ENCODE measurements at places on chromosomes 1 and 21. TPM values are rescaled to one million over a fixed set of nuclear protein-coding genes. Genes with fewer than 3 reads are reported as not detected.

Gene GUCA2B
- not detected for total RNA-seq

Gene PLA2G2D
- total RNA-seq = not detected

Gene AVPR1B
- not detected for total RNA-seq

Gene HTR6
- not detected for total RNA-seq

Gene SLC45A1
- total RNA-seq = 2.9 TPM

Gene MYCL
- total RNA-seq = 0.62 TPM

Gene TMPRSS15
- total RNA-seq = not detected

GRCh38 chr1:187474336-187474735 lies 645.6 kb downstream of the PLA2G4A start:
- peaks cover 1% of the 10 kb centered on the region for H3K36me3 ChIP-seq
- no peak for DNase-seq
- H3K4me1 ChIP-seq = peaks cover 33% of the 10 kb centered on the region
- no peak overlapping the region for H3K4me3 ChIP-seq
- H3K27me3 ChIP-seq = no peaks in the 10 kb centered on the region

DNA sequence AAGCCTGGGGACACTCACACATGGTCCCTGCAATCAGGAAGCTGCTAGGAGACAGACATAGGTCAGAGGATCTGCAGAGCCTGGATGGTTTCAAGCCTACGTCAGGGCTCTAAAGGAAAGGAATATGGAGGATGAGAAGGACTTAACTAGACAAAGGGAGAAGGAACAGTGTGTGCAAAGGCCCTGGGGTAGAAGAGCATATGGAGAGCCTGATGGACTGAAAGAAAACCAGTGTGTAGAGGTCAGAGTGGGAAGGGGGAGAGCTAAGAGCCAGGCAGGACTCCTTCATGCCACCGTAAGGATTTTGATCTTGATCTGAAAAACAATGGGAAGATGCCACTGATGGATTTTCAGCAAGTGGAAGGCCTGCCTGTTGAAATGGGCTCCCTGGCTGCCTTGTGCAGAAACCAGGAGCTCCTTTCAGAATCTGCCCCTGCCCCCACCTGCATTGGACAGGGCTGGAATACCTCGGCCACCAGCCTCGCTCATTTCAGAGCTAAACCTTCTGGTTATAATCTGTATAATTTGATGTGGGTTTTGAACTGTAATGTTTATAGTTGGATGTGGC lies 8.6 kb downstream of the FHAD1 start:
- no peak overlapping the region for H3K4me3 ChIP-seq
- H3K27me3 ChIP-seq = peaks cover 31% of the 10 kb centered on the region
- H3K36me3 ChIP-seq = no peaks in the 10 kb centered on the region
- no peak for DNase-seq
- H3K27ac ChIP-seq = no peak overlapping the region

DNA sequence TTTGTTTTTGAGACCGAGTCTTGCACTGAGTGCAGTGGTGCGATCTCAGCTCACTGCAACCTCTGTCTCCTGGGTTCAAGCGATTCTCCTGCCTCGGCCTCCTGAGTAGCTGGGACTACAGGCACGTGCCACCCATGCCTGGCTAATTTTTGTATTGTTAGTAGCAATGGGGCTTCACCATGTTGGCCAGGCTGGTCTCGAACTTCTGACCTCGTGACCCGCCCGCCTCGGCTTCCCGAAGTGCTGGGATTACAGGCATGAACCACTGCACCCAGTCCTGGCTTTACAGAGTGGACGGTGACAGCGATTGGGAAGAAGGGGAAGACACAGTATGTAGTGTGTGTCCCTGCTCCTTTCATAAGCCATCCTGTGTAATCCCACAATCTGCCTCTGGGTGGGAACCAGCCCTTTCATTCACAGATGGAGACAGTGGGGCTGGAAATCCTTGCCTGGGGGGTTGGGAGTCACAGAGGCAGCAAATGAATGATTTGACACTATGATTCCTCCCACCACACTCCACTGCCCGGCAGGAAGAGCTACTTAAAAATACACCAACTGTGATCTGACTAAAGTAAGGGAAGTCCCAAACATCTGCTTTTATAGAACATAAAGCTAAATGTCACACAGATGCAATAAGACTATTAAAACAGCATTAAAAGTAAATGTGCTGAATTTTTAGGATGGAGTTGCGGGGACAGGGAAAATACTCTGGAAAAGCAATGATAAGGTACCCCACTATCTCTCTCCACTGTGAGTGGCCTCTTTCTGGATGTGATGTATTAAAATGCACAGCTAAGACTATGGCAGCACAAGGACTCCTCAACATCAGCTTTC lies 4.5 kb downstream of the PARP1 start:
- H3K4me1 ChIP-seq = peaks cover 43% of the 10 kb centered on the region
- no peaks in the 10 kb centered on the region for H3K27me3 ChIP-seq
- peaks cover 28% of the 10 kb centered on the region for H3K36me3 ChIP-seq
- no peak for DNase-seq
- no peak overlapping the region for H3K4me3 ChIP-seq

DNA sequence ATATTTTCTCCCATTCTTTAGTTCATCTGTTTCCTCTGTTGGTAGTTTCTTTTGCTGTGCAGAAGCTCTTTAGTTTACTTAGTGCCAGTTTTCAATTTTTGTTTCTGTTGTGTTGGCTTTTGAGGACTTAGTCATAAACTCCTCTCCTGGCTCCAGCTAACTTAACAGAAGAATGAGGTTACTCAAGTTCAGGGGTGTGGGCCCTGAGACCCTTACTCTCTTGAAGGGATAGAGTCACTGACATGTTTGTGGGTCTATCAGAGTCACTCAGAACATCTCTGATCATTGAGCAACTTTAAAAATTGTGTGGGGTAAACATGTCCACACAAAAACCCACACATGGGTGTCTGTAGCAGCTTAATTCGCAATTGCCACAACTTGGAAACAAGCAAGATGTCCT lies 14.2 kb downstream of the AGT start:
- peaks cover 8% of the 10 kb centered on the region for H3K36me3 ChIP-seq
- DNase-seq = no peak
- H3K27me3 ChIP-seq = no peaks in the 10 kb centered on the region
- H3K4me3 ChIP-seq = no peak overlapping the region
- no peak overlapping the region for H3K27ac ChIP-seq

DNA sequence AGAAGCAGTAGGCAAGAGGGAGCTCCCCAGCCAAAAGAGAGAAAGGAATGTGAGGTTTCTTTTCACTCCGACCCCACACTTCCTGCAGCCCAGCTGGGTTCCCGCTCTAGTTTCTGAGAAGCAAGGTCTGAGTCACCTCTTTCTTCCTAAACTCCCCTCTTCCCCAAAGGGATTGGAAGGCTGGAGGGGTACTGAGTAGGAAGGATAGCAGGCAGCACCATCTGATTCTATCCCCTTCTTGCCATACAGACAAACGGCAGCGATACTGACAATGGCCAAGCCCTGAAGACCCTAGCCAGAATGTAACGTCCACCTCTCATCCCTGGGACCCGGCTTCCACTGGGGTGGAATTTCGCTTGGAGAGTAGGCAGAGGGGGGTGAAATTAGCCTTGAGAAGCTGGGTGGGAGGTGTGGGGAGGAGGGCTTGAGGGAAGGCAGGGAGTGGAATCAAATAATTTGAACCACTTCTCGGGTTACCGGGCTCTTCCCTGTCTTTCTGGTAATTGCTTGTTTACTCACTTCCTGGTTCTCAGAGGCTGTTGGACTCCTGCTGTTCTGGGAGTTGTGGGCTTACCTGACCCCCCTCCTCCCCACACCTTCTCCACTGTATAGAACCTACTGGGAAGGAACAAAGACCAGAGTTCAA lies 13.2 kb downstream of the IER5 start:
- H3K4me3 ChIP-seq = no peak overlapping the region
- H3K36me3 ChIP-seq = no peaks in the 10 kb centered on the region
- peak overlapping the region; percentile 78 for H3K27ac ChIP-seq
- no peak for DNase-seq
- H3K4me1 ChIP-seq = peaks cover 82% of the 10 kb centered on the region

DNA sequence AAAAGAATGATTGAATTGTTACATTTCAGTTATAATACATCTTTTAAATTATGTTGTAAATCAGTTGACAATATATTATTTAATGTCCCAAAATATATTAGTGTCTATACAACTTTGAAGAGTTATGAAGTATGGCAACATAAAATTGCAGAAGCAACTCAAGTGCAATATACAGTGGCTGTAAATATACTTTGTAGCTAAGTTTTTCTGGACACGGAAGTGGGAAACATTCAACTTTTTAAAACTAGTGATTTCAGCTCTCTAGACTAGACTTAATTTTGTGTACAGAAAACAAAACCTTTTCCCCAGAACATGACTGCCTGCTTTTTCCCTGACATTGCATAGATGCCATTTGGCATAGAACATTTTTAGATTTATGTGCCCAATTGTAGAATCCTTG lies 29.5 kb upstream of the ABCG1 start:
- H3K27me3 ChIP-seq = peaks cover 8% of the 10 kb centered on the region
- H3K27ac ChIP-seq = no peak overlapping the region
- H3K4me1 ChIP-seq = peaks cover 10% of the 10 kb centered on the region
- no peaks in the 10 kb centered on the region for H3K36me3 ChIP-seq
- H3K4me3 ChIP-seq = no peak overlapping the region

DNA sequence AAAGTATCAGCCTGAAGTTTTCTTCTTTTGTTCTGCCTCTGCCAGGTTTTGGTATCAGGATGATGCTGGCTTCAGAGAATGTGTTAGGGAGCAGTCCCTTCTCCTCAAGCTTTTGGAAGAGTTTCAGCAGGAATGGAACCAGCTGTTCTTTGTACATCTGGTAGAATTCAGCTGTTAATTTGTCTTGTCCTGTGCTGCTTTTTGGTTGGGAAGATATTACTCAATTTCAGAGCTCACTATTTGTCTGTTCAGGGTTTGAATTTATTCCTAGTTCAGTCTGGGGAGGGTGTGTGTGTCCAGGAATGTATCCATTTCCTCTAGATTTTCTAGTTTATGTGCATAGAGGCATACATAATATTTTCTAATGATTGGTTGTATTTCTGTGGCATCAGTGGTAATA lies 12.8 kb downstream of the ZNF678 start:
- peaks cover 3% of the 10 kb centered on the region for H3K36me3 ChIP-seq
- H3K4me3 ChIP-seq = no peak overlapping the region
- H3K27me3 ChIP-seq = no peaks in the 10 kb centered on the region
- no peak overlapping the region for H3K27ac ChIP-seq
- peaks cover 12% of the 10 kb centered on the region for H3K4me1 ChIP-seq

- H3K4me3 ChIP-seq = peak within 1 kb of the TSS; percentile 93
- no peak for DNase-seq
- no peaks in the 10 kb centered on the region for H3K36me3 ChIP-seq
- peak within 1 kb of the TSS; percentile 100 for H3K27ac ChIP-seq
These were observed at the start of gene MPC2 for GRCh38 chr1:167936930-167937708. Gene MPC2, minus strand, starts transcription at chr1:167937072. Its CDS starts 1,231 bp downstream, at chr1:167935841.

GRCh38 chr1:23129846-23130245 lies 38.8 kb downstream of the LUZP1 start:
- H3K36me3 ChIP-seq = peaks cover 1% of the 10 kb centered on the region
- H3K27me3 ChIP-seq = no peaks in the 10 kb centered on the region
- peaks cover 45% of the 10 kb centered on the region for H3K4me1 ChIP-seq

- no peak overlapping the region for H3K27ac ChIP-seq
- peaks cover 25% of the 10 kb centered on the region for H3K27me3 ChIP-seq
- no peak overlapping the region for H3K4me3 ChIP-seq
- DNase-seq = no peak
- no peaks in the 10 kb centered on the region for H3K36me3 ChIP-seq
These were observed 113.0 kb upstream of the VAV3 start for GRCh38 chr1:108077991-108078390.

DNA sequence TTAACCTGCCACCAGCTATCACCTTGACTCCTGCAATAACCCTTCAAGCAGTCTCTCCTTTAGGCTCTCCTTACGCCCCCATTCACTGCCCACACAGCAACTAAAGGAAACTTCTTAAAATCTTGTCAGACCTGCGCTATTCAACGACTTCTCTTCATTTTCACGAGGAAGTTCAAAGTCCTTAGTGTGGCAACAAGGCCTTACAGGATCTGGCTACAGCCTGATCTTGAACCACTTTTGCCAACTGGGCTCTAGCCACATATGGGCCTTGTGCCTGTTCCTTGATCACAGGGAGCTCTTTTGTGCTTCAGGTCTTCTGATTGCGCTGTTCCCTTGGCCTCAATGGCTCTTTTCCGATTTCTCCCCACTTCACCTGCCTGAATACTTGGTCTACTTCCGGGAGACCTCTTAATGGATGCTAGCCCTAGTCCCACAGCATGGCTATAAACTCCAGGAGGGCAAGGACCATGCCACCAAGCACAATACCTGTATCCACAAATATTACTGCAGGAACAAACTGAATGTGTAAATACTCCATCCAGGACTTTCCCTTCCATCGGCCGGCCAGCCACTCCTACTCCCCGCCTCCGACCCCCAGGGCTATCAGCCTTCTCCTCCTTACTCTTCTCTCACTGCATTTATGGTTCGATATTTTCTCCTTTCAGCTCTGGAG lies 2.3 kb upstream of the CTNNBIP1 start:
- H3K27me3 ChIP-seq = no peaks in the 10 kb centered on the region
- peaks cover 24% of the 10 kb centered on the region for H3K4me1 ChIP-seq
- DNase-seq = no peak
- H3K36me3 ChIP-seq = no peaks in the 10 kb centered on the region
- H3K27ac ChIP-seq = peak overlapping the region; percentile 52
- no peak overlapping the region for H3K4me3 ChIP-seq

DNA sequence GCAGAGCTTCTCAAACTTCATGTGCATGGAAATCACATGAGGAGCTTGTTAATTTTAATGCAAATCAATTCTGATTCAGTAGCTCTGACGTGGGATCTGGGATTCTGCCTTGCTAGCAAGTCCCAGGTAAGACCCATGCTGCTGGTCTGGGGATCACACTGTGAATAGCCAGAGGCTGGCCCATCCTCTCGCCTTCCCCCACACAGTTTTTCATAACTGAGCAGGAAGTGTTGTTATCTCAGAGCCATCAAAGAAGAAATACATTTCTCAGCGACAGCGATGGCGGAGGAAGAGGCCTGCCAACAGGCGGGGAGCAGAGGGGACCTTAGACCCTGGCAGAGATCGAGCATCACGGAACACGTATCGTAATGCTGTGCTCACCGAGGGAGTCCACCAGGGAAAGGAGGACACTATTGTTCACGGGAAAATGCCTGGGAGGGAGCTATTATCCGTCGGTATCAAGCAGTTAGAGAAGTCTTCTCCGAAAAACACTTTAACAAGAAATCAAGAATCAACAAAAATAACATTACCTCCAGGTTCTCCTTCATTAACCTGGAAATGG lies 268.9 kb upstream of the TMEM51 start:
- no peaks in the 10 kb centered on the region for H3K36me3 ChIP-seq
- no peak for DNase-seq
- no peaks in the 10 kb centered on the region for H3K27me3 ChIP-seq
- H3K4me1 ChIP-seq = peaks cover 15% of the 10 kb centered on the region
- H3K27ac ChIP-seq = no peak overlapping the region
- no peak overlapping the region for H3K4me3 ChIP-seq

DNA sequence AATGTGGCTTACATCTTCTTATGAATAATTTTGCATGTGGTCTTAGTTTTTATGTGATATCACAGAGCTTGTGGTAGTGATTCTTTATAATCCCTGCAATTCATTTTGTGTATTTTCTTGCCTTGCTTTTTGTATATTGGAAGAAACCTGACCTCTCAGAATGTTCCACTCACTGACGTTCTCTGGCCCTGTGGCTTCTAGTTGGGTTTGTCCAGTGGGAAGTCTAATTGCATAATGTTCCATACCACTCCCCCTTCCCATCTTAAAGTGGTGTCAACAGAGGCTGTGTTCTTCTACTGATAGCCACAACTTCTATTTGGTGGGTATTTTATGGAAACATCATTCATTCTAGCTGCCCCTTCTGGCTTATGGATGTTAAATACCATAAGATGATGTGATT lies 225.3 kb downstream of the BACH1 start:
- DNase-seq = no peak

GRCh38 chr1:109538827-109539555 lies 681 bp upstream of the GPR61 start:
- no peaks in the 10 kb centered on the region for H3K36me3 ChIP-seq
- DNase-seq = no peak
- H3K27ac ChIP-seq = no peak overlapping the region
- H3K27me3 ChIP-seq = peaks cover 3% of the 10 kb centered on the region

Data from chondrocyte (in vitro differentiated cells).